ENCODE measurements at places on chromosomes 16 and 17.

GRCh38 chr16:70659546-70659945, 13.2 kb downstream of the IL34 start:
- DNase-seq = no peak

GRCh38 chr16:21197112-21197511, 14.3 kb downstream of the ZP2 start:
- no peak for DNase-seq

- DNase-seq = no peak
Measured at GRCh38 chr17:62172492-62173291, 107.6 kb upstream of the MED13 start.

DNA sequence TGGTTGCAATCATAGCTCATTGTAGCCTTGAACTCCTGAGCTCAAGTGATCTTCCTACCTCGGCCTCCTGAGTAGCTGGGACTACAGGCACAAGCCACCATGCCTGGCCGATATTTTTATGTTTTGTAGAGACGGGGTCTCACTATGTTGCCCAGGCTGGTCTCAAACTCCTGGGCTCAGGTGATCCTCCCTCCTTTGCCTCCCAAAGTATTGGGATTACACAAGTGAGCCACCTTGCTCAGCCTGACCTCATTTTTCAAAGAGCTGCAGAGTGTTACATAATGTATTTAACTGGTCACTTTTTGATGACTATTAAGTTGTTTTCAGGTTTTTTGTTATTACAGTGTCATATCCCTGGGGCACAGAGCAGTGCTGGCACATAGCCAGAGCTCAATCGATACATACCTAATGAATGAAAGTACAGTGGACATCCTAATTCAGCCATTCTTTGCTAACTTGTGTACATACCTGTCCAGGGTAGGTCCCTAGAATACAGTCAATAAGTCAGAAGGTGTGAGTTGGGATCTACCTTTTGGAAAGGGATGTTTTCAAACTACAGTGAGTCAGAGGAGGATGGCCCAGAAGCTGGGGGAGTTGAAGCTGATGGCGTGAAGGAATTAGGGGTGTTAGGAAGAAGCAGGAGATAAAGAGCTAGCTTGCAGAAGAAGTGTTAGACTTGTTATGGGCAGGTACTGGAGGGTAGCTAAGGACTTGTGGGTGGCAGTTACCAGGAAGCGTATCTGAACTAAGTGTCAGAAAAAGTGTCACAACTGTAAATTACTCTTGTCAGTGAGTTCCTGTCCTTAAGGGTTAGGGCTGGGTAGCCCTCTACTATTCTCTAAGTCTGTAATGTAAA, 20.1 kb upstream of the CYLD start:
- DNase-seq = no peak

DNA sequence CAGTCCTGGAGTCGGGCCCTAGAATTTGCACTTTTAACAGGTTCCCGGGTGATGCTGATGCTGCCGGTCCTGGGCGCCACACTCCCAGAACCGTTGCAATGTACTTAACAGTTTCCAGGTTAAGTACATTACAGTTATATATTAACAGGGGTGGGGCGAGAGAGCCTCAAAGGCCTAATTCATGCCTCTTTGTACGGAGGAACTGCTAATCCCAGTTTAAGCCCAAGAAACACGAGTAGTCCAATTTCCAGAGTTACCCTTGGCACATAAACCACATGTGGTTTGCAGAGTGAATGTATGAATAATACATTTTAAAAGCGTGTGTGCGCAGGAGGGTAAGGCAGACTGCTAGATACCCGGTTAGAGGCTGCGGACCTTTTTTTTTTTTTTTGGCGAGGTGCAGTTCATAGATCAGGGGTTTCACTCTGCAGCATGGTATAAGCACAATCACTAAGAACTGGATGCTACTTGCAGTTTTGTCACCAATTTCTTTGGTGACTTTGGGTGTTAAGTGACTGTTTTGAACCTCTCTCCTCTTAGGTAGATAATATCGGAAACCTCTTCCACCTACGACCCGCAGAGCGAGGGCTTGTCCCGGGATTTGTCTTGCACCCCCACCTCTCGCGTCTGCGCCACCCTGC, 713 bp downstream of the COX11 start:
- DNase-seq = no peak

DNA sequence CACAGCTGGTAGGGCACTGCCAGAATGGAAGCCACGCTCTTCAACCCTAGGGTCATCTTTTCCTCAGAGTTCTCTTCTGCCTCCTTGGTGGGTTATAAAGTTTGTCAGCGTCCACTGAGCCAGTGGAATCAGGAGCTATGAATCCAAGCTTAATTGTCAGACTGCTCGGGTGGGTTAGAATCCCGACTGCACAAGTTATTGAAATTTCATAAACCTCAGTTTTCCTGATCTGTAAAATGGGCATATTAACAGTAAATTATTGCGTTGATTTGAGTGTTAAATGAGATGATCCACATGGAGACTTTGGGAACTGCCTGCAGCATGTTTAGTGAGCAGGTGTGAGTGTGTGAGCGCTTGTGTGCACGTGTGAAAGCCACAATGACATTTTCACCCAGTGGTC, 400.5 kb upstream of the CDH11 start:
- no peak for DNase-seq

DNA sequence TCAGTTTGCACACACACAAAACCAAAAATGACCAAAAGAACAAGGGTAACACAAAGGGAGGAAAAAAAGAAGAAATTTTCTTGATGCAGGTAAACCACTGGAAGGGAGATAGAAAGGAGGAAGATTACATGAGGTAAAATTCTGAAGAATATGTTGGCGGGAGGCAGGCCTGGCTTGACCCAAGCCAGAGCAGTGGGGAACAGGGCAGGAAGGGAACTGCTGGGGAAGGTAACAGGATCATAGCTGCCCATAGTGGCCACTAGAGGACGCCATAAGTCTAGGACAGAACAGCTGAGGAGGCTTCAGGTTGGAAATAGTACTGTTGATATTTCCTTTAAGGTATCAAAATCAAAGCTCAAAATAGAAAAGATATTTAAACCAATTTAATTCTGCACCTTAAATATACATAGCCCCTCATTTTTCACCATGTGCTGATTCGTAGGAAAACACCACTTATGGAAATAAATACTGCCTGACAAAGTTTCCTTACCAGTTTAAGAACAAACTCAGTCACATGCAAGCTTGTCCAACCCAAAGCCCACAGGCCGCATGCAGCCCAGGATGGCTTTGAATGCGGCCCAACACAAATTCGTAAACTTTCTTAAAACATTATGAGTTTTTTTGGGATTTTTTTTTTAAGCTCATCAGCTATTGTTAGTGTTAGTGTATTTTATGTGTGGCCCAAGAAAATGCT, 15.5 kb downstream of the VPS35 start:
- peak; percentile 61 for DNase-seq

DNA sequence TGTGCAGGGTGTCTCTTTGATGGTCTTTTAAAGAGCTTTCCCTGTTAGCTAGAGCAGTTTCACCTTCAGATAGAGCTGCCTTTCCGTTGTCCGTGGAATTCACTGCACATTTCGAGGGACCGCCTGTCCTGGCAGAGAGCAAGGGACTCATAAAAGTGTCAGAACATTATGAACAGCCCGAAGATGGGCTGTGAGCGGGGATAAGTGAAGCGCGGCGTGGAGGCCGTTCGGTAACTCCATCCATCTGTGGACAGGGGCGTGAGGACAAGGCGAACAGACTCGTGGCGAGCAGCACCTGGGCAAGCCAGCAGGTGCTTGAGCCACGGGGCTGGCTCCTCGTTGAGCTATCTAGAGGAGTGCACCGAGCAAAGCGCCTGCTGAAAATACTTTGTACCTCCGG, 371.2 kb downstream of the MAF start:
- no peak for DNase-seq

DNA sequence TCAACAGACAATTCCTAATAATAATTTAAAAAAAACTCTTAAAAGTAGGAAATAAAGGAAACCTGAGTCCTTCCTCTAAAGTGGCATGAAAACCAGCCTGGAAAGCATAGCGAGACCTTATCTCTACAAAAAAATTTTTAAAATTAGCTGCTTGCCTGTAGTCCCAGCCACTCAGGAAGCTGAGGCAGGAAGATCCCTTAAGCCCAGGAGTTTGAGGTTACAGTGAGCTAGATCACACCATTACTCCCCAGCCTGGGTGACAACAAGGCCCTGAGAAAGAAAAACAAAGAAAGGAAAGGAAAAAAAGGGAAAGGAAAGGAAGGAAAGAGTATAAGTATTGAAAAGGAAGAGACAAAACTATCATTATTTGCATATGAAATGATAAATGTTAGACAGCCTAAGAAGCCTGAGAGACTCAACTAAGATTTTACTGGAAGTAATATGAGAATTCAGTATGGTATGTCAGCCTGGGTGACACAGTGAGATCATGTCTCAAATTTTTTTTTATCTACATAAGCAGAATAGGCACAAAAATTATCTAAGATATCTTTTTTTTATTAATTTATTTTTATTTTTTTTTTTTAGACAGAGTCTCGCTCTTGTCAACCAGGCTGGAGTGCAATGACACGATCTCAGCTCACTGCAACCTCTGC, 113.0 kb downstream of the GOSR1 start:
- DNase-seq = no peak

DNA sequence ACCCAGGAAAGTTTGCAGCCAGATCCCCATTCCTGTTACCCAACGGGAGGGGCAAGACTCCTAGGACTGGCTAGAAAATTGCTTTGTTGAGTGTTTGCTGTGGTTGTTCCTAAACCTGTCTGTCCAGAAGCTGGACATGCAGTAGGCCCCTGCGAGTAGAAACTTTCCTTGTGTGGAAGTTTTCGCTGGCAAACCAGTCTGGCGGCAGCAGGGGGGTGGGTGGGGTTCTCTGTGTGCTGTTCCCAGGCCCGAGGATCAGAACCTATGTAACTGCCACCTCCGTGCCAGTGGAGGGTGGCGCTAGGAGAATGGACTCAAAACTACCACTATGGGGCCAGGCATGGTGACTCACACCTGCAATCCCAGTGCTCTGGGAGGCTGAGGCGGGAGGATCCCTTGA, 9.2 kb downstream of the SGSM2 start:
- DNase-seq = no peak

DNA sequence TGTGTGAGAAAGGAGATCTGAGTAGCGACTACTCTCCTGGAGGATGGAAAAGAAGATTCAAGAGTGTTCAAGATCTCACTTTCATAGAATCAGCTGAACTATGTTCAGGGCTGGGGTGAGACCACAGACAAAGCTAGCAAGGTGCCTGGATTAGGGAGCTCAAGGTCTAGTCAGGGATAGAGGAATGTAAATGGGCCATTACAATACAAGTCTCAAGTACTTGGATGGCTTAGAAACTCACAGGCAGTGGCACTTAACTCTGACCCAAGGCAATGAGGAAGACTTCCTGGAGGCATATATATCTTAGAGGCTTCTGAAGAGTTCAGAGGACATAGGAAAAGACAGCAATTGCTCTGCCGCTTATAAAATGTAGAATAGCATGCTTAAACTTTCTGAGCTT, 184.9 kb upstream of the CDH11 start:
- peak; percentile 62 for DNase-seq

DNA sequence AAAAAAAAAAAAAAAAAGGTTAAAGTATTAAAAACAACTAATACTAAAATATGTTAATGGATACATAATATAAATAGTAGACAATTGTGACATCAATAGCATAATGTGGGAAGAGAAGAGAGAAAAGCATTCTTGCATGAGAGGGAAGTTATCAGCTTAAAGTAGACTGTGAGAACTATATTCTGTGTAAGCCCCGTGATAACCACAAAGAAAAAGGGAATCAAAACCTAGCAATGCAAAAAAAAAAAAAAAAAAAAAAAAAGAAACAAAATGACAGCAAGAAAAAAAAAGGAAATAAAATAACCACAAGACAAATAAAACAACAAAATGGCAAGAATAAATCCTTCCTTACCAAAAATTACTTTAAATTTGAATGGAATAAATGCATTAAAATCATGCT, 39.8 kb upstream of the MYLK3 start:
- DNase-seq = no peak

DNA sequence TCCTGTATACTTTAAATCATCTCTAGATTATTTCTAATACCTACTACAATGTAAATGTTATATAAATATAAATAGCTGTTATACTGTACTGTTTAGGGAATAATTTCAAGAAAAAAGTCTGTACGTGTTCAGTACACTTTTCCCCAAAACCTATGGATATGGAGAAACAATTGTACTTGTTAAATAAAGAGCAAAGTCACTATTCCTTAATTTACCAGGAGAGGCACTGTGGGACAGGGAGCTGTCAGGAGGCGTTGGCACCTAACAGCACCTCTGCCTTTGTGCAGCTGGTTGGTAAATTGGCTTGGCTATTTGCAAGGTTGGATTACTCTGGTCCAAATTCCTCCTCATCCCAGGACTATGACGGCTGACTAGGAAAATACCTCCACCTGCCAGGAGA, 28.0 kb downstream of the CRHR1 start:
- no peak for DNase-seq

DNA sequence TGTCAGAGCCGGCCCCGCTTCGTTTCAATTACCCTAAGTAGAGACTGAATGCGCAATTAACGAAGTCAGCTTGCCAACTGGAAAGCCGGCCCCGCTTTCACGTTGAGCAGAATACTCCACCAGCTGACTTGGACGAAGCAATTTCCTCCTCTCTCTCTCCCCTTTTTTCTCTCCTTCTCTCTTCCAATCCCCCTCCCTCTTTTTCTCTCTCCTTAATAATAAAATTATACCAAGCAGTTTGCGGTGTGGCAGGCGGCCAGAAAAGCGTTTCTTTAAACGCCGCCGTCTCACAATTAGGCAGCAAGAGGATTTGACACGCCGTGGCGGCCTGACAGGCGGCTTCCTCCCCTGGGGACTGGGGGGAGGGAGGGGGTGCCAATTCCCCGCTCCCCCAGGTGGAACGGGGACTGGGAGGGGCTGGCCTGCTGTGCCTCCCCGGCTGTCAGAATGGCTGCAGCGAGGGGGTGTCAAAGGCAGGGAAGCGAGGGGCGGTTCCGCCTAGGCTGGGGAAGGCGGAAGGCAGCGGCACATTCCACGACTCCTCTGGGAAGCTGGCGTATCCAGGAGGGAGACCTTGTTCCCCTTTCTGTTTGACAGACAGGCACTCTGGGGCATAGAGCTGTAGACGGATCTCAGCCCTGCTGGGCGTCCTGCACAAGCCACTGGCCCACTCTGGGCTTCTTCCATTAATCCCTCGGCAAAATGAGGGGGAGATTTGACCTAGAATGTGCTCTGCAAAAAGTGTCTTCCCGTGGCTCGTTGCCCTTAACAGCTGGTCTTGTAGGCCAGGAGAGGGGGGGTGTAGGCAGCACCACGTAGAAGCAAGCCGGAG, 52.7 kb downstream of the SREBF1 start:
- DNase-seq = no peak

GRCh38 chr17:17849147-17849820, 12.5 kb upstream of the SREBF1 start:
- DNase-seq = no peak
